ENCODE measurements at places on chromosomes 7 and 10.
A peak's percentile ranks its signal among the peaks of the same experiment; 100 is the strongest.

GRCh38 chr10:93566435-93567276 lies at the start of gene FFAR4:
TSS of gene FFAR4 (plus strand) at chr10:93566665. CDS start at chr10:93566721, 56 bp downstream.
- peak; percentile 81 for DNase-seq

GRCh38 chr10:42490368-42490767 lies 148.0 kb downstream of the ZNF33B start:
- no peak for DNase-seq

GRCh38 chr7:47685151-47685550 lies 103.2 kb upstream of the TNS3 start:
- DNase-seq: no peak

DNA sequence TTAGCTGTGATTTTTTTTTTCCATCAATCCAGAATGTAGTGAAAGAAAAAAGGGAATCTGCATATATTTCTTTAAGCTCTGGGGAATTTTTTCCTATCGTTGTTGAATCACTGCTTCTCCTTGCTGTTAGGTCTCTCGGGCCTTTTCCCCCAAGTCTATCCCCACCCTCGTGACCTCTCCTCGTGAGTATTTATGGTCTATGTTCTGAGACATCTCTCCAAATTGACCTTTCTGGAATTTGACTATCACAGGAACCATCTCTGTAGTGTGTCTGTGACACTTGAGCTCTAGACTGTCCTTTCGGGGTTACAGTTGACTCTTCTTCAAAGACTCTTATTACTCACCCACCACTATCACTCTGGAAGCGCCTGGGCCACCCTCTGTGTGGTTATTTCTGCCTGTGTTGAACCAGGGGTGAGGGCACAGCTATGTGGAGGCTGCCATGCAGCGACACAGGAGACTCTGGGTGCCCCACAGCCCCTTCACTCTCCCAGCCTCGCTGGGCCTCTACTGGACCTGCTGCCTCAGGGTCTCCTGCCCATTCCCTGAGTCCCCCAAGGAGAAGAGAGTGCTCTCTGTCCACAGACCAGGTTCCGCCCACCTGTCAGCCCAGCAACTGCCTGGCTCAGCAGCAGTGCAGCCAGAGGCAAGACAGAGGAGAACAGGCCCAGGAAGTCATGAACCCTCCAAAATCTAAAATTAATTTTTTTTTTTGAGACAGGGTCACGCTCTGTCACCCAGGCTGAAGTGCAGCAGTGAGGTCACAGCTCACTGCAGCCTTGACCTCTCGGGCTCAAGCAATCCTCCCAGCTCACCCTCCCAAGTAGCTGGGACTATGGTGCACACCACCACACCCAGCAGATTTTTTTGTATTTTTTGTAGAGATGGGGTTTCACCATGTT lies 45.7 kb upstream of the PTPRN2 start:
- DNase-seq: no peak

GRCh38 chr7:70346844-70347462 lies 748.7 kb downstream of the AUTS2 start:
- DNase-seq: no peak

GRCh38 chr7:155297517-155298287 lies at the start of gene INSIG1:
TSS of gene INSIG1 (plus strand) at chr7:155297878. CDS start at chr7:155298286, 408 bp downstream.
- peak; percentile 98 for DNase-seq

GRCh38 chr7:112965506-112965905 lies 121.1 kb downstream of the GPR85 start:
- no peak for DNase-seq

DNA sequence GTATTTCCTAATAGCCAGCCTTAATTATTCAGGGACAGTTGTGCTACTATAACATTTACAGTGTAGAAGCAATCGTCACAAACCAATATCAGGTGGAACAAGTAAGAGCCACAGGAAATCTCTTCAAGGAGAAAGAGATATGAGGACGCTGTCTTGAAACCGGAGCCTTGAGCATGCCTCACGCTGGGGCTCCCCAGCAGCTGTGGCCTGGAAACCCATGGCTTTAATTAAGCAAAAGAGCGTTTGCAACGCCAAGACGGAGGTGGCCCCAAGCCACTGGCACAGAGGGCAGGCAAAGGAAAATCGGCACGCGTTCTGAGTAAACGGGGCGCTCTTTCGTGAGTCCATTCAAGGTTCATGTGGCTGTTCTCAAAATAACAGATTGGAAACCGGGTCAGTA lies 84.4 kb downstream of the C10orf90 start:
- no peak for DNase-seq

DNA sequence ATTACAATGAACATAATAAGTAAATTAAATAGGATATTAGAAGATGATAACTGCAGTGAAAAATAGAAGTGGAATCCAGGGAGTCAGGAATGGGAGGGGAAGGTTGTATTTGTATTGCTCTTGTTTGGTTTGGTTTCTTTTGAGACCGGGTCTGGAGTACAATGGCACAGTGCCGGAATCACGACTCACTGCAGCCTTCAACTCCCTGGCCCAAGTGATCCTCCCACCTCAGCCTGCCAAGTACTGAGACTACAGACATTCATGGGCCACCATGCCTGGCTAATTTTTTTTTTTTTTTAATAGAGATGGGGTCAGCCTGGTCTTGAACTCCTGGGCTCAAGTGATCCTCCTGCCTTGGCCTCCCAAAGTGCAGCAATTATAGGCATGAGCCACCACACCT lies 59.9 kb upstream of the LRRC4 start:
- no peak for DNase-seq

DNA sequence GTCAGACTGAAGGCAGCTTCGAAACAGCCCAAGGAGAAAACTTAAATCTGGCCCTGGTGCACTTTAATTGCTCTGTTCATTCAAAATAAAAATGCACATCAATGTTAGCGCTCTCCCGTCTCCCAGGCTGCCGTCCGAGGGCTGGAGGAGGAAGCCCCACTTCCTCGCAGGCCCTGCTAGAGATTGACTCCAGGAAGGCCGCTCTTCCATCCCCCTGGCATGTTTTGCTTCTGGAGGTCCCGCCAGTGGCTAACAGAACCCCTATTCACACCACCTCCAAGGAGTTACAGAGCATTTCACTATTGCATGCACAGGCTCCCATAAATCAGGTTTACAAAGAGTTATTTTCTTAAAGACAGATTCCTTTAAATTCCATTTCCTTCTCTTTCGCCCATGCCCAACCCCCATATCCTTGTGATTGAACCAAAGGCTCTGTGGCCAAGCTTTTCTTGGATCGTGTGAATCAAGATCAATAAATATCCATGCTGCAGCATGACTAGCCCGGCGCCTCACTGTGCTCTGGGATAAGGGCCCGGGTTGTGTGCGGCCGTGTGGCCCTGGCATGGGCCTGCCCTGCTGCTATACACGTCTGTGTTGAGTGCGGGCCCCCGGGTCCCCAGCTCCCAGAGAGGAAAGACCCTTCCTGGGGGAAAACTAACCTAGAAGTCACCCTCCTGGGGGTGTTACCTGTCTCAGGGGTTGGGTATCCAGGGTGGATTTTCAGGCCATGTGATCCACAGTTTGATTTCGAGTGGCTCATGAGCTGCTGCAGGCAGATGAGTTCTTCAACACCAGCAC lies 118.7 kb upstream of the GDF10 start:
- no peak for DNase-seq

GRCh38 chr10:69696073-69696731 lies 66.2 kb downstream of the FAM241B start:
- DNase-seq: peak; percentile 86

GRCh38 chr10:119545310-119545709 lies 2.8 kb upstream of the RGS10 start:
- DNase-seq: no peak

- DNase-seq: no peak
Measured at GRCh38 chr7:51732116-51732515, 415.5 kb upstream of the COBL start.

- DNase-seq: no peak
Measured at GRCh38 chr10:128694168-128694850, 568.1 kb upstream of the MKI67 start.

All from iPS-NIHi11 (cell line).